ENCODE measurements at places on chromosomes 11 and 22.
A peak's percentile ranks its signal among the peaks of the same experiment; 100 is the strongest.

DNA sequence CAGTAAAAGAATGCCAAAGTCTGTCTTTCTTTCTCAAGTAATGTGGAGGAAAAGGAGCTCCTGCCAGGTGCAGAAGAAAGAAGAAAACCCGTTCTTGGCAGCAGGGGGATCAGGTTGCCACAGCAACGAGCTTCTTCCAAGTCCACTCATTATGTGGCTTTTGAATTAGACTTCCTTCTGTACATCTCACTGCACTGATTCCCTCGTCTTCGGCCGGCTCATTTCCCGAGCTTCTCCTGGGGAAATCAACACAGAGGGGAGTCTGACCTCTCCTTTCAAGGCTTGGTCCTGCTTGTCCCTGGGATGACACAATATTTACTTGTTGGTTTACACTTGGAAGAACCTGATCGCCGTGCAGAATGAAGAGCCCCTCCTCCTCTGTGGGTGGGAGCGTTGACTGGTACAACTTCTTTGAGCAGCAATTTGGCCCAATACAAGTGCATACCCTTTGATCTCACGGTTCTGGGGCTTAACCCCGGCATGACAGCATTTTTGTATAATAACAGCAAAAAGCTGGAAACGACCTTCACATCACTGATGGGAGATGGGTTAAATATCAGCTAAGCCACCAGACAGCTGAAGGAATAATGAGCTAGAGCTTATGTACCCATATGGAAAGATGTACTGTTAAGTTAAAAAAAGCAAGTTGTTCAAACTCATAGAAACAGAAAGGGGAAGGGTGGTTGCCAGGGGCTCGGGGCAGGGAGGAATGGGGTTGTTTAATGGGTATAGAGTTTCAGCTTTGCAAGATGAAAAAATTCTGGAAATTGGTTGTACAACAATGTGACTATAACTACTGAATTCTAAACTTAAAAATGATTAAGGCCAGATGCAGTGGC lies 35.4 kb downstream of the MCHR1 start:
- DNase-seq, result no peak

DNA sequence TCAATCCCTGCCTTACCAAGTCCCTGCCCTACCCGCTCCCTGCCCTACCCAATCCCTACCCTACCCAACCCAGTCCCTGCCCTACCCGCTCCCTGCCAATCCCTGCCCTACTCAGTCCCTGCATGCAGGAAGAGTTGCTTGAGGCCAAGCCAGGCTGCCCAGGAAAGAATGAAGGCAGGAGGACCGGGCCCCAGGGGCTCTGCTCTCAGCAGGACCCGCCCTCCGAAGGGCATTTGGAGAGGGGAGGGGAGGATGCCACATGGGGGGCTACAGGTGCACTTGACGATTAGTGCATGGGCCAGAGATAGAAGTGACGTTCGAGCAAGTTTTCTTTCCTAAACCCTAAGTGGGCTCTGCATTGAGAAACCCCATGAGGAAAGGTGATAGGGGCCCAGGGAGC lies 581.2 kb downstream of the TBC1D22A start:
- no peak for DNase-seq

DNA sequence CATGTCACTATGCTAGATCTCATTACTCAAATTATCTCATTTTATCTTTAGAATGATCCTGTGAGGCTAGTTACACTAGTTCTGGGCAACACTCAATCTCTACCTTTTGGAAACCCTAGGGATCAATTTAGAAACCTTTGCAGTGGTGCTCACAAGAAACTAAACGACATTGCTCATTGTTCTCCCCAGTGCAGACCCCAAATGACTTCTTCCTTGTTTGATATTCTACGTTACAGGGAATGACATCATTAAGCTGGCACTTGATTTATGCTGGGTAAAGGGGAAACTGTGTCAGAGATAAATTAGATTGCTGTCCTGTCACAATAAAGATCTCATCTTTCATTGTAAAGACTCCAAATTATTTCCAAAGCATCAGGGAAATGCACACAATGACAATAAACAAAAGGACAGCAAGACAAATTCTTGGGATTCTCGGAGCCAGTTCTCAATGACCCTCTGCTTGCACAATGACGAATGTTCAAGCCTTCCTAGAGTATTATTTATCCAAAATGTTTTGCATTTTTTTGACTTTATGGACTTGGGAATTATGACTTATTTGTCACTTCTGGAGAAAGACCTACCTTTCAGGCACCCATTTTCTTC lies 1121.8 kb upstream of the TENM4 start:
- no peak for DNase-seq

DNA sequence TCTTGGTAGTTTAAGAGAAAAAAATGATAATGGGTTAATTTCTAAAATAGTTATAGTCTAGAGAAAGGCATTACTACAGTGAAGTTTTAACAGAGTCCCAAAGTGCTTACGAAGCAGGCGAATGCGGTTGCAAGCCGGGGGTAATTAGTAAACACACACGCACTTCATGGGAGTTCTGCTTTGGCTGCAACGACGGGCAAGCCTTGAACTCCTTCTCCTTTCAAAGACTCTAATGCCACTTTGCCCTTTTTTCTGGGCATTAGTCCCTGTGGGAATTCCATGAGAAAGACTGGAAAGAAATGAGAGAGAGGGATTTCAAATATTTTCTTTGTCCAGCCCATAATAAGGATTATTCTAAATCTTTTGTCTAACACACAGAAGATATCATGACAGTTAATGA lies 66.1 kb downstream of the TENM4 start:
- no peak for DNase-seq

GRCh38 chr11:64870893-64871466 lies 7.4 kb downstream of the EHD1 start:
- no peak for DNase-seq

- DNase-seq, result no peak
Observed at GRCh38 chr11:8723711-8724110, 41.1 kb downstream of the RPL27A start.

DNA sequence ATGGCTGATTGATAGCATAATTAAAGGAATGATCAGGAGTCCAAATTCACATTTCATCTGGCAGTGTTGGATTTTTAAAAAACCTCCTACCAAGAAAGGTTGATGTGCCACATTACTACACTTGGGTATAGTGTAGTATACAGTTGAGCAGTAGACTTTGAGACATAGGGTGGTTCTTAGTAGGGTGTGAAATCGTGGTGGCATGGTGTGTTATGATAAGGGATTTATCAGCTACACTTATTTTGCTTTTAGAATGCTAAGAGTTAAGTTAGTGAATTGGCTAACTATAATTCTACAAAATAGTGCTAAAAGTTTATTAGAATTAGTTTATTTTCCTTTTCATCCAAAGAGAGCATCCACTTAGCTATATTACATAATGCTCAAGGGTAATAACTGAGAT lies 13.1 kb downstream of the TBCEL start:
- no peak for DNase-seq

- no peak for DNase-seq
Observed at GRCh38 chr22:32324505-32325415, 32.9 kb upstream of the RFPL3 start.

GRCh38 chr11:61901397-61901796 lies 10.1 kb upstream of the FADS3 start:
- DNase-seq, result no peak

DNA sequence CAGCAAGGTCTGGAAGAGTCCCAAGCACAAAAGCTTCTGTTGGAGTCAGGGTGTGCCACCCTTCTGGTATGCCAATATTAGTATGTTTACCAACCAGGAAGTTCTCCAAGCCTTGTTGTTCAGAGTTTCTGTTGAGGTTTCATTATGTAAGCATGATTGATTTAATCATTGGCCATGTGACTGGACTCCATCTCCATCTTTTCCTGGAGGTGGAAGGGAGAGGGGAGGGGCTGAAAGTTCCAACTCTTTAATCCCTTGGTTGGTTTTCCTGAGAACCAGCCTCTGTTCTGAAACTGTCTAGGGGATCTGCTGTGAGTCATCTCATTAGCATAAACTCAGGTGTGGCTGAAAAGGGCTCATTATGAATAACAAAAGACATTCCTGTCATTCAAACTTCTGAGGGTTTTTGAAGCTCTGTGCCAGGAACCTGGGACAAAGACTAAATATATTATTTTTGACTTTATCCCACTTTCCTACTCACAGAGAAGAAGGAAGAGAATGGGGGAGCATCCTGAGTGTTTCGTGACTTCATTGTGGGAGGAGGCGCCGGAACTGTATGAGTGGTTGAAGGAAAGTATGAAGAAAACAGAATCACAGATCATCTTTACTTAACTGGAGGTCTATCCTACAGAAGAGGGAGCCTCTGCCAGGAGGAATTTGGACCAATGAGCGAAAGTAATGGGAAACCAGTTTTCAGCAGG lies 138.2 kb downstream of the NECTIN1 start:
- DNase-seq, result no peak

DNA sequence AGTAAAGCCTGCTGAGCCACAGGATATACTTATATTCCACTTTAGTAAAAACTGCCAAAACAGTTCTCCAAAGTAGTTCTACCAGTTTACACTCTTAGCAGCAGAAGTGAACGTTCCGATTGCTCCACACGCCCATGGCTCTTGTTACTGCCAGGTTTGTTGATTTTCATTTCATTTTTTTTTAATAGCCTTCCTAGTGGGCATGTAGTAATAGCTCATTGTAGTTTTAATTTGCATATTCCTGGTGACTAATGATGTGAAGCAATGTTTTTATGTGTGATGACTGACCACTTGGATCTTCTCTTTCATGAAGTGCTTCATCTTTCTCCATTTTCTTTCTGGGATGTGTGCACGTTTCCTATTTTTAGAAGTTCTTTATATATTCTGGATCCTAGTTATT lies 4.8 kb upstream of the C11orf97 start:
- no peak for DNase-seq

GRCh38 chr11:25734591-25735211 lies 597.2 kb upstream of the ANO3 start:
- DNase-seq, result no peak

DNA sequence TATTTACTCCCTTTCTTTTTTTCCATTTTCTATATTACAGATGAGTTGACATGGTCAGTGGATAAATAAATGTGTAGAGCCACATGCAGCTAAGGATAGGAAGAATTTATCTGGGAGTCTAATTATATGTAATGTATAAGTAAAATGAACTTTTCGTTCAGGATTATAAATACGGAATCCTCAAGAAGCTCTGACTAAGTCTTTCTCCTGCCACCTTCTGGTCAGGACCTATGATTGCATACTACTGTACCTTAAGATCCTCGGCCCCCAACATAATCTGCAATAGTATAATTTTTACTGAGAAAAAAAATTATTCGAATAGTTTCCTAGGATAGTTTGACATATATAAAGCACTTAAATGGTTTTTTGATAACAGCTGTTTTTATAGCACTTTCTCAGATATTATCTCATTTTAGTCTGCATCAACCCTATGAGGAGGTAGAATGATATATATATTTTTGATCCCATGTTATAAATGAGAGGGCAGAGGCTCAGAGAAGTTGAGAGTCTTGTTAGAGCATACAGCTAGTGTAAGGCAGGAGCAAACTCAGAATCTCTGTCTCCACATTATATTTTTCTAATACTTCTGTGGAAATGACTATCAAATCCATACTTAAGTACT lies 36.1 kb downstream of the CCDC90B start:
- DNase-seq, result no peak

DNA sequence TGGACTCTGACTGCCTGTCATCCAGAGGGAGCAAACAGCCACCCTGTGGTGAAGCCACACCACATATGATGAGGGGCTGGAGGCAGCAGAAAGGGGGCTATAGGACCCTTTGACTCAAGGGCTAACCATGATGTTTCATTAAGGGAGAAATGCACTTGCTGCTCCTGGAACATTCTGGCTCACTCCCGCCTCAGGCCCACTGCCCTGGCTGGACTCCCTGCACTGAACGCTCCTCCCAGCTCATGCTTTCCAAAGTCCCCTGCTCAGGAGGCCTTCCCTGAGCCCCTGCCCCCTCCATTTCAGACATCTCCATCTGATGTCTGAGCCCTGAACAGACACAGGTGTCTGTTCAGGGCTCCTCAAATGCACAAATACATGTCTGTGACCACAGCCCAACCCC lies 69.1 kb downstream of the CDKN1C start:
- DNase-seq, result no peak

GRCh38 chr22:50710221-50710620 lies 27.8 kb upstream of the ACR start:
- DNase-seq, result no peak

GRCh38 chr11:62787005-62787759 lies at the start of gene TMEM179B:
Gene TMEM179B (plus strand): TSS chr11:62787402. CDS start chr11:62787432, 30 bp downstream.
- DNase-seq, result peak; percentile 86

DNA sequence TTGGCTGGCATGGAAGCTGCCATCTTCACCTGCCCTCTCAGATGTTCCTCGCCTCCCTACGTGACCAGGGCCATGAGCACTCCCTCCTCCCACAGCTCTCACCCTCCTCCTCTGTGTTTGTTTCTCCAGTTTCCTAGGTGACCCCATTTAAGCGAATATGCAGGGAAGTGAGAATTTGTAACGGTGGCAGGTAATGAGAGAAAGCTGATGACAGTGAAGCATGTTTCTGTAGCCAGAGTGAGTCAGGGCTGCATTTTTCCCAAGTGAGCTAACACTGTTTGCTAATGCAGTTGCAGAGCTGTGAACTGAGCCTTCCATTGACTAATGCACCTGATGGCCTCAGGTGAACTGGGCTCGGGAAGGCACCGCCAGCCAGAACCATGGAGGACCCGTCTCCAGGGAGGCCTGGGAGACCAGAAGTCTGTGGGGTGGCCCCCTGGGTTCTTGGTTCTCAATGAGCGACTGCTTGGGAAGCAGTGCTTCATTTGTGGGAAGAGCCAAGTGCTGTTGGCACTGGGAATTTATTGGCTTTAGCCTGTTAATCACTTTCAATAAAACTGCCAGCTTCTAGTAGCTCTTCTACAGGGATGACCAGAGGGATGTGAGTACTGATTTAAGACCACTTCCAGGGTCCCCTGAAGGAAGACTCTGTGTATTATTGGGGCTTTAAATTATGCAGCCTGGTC lies 64.5 kb downstream of the BARX2 start:
- no peak for DNase-seq

GRCh38 chr22:49022816-49023160 lies 804.9 kb downstream of the BRD1 start:
- no peak for DNase-seq

DNA sequence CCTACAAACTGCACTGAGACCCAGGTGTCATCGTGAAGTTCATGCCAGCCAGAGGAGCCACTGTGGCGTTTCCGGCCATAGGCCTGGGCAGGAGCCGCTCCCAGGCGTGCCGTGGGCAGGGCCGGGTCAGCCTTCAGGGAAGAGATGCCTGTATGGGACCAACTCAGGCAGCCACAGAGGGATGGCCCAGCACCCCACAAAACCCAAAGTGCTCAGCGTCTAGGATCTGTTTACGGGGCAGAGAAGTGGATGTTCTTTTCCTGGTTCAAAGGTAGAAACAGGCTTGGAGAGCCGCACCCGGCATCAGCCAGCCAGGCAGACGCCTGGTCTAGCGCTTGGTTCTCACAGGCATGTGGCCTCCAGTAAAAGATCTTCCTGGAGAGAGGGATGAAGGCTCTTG lies 8.4 kb upstream of the BID start:
- DNase-seq, result no peak

DNA sequence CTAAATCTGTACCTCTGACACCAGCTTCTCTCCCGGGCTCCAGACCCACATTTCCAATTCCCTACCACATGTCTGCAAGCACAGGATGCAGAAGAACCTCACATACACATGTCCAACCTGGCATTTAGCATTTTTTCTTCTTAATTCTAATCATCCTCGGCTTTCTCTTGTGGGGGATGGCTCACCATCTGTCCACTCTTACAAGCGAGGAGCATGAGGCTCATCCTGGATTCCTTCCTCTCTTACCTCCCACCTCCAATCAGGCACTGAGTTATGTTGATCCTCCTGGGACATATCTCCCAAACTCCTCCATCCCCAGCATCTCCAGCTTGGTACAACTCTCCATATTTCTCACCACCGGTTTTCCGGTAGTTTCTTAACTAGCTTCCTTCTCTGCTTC lies 149.8 kb upstream of the LARGE1 start:
- DNase-seq, result no peak

Measured in GOT3 (cell line).